ENCODE measurements at places on chromosomes 5 and 9.

GRCh38 chr9:109652112-109652511 is 127.9 kb upstream of the PALM2AKAP2 start:
- DNase-seq: no peak

DNA sequence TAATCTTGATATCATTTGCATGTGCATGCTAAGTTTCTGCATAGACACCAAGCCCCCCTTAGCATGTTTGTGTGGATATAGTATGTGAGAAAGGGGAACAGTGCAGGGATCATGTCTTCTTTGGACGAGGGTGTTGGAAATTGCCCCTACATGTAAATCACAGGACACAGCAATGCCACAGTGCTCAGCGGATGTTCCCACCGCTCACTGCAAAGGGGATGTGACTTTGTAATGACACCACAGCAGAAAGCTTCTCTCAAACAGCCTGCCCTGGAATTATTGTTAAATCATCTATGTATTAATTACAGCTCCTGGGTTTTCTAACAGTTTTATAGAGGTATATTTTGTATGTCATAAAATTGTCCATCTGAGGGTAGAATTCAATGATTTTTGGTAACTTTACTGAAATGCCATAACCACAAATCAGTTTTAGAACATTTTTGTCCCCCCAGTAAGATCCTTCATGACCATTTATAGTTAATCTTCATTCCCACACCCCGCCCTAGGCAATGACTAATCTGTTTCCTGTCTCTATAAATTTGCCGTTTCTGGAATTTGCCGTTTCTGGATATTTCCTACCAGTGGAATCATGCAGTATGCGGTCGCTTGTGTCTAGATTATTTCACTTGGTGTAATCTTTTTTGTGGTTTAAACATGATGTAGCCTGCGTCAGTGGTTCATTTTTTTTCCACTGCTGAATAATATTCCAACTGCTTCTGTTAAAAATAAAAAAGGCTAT is 648.5 kb upstream of the WWC1 start:
- no peak for DNase-seq

DNA sequence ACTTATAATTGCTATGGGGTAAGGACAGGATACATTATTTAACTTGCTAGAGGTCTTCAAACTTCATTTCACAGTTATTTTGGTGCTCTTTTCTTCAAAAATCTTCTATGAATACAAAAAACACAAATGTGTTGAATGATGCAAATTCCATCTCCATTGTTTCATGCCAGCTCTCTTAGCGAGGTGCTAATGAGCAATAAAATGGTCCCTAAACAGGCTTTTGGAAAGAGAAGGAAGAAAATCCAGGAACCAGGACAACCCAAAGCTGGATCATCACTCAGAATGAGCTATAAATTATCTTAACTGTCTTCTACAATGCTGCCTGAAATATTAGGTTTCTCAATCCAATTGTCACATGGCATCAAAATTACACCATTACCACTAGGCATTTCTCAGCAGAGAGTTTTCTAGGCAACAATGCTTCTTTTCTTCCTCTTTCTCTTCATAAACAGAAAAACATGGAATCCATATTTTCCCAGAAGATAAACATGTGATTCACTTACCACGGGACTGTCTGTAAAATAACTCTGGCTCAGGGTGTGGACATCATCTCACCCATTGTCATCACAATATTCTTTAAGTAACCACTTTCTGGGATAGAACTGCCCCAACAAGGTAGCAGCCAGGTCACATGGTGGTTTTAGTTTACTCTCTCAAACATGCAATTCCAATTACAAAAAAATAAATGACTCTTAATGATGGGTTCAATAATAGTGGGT is 249.4 kb downstream of the NPR3 start:
- no peak for DNase-seq

- DNase-seq: no peak
Measured at GRCh38 chr9:4433379-4433778, 56.9 kb upstream of the SLC1A1 start.

GRCh38 chr5:53438486-53439472 is 41.6 kb upstream of the FST start:
- no peak for DNase-seq

- no peak for DNase-seq
Measured at GRCh38 chr9:12716823-12717600, 23.8 kb downstream of the TYRP1 start.

DNA sequence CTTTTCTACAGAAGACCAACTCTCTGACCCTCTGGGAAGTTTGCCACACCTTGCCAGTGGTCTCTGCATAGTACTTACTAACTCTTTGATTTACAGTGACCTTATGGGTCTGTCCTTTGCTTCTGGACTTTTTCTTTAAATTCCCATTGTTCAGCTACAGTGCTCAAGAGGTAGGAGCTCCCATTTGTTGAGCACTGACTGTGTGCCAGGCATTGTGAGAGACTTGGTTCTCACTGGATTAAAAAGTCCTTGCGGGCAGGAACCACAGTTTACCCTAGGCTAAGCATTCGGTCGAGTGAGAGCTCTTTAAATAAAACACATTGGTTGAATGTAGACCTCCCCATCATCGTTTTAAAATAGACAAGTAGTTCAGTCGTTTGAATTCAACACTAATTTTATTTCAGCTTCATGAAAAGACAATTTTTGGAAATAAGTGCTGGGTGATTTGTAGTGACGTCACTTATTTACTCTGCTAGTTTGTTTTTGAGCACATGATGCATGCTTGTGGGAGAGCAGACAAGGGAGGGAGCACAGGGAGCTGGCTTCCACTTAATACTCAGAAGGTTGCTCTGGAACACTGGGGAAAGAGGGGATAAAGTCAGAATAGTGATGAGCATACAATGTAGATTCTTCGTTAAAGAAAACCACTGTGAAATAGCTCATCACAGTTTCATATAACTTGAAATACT is 27.1 kb downstream of the RASGRF2 start:
- DNase-seq: no peak

- DNase-seq: no peak
Measured at GRCh38 chr5:149125386-149125891, 15.9 kb upstream of the ABLIM3 start.

DNA sequence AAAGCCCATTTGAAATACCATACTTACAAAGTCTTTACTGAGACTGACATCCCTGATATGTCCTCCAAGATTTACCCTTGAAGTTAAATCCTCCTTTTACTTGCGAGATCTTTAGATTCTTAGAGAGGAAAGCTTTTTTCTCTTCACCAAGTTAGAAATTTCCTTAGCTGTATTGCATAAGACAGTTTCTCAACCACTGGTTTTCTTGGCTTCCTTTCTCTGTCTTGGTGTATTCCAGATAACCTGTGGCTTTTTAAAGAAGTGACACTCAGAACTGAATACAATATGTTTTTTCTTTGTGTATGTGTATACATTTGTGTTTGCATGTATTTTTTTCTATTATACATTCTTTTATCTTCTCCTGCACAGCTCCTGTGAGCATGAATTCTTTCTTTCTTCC is 65.0 kb downstream of the SNCAIP start:
- no peak for DNase-seq

GRCh38 chr5:78610636-78611035 is 37.9 kb downstream of the LHFPL2 start:
- no peak for DNase-seq
